ENCODE measurements at places on chromosomes 5 and 9. TPM values are rescaled to one million over a fixed set of nuclear protein-coding genes. Genes with fewer than 3 reads are reported as not detected.

- DNase-seq, result no peak
Measured at GRCh38 chr5:96207420-96207819, 225.6 kb downstream of the PCSK1 start.

DNA sequence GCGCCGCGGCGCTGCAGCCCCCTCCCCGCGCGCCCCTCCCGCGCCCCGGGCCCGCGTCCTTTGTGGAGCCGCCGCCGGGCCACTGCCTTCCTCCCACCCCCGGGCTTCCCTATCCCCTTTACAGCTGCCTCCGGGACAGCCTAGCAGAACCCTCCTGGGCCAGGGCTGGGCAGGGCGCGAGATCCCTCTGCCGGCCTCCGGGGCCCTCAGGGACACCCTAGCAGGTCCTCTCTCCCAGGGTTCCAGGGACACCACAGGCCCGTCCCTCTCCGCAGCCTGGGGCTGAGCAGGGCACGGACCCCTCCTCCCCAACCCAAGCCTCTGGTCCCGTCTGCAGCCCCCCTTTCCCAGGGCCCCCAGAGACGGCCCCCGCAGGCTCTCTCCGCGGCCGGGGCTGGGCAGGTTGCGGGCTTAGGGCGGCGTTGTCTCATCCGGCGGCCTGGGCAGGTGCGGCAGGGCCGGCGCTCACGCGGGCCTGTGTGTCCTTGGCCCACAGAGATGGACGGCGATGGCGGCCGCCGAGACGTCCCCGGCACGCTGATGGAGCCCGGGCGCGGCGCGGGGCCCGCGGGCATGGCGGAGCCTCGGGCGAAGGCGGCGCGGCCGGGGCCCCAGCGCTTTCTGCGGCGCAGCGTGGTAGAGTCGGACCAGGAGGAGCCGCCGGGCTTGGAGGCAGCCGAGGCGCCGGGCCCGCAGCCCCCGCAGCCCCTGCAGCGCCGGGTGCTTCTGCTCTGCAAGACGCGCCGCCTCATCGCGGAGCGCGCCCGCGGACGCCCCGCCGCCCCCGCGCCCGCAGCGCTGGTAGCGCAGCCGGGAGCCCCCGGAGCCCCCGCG, 710 bp downstream of the WNK2 start:
- DNase-seq, result no peak

DNA sequence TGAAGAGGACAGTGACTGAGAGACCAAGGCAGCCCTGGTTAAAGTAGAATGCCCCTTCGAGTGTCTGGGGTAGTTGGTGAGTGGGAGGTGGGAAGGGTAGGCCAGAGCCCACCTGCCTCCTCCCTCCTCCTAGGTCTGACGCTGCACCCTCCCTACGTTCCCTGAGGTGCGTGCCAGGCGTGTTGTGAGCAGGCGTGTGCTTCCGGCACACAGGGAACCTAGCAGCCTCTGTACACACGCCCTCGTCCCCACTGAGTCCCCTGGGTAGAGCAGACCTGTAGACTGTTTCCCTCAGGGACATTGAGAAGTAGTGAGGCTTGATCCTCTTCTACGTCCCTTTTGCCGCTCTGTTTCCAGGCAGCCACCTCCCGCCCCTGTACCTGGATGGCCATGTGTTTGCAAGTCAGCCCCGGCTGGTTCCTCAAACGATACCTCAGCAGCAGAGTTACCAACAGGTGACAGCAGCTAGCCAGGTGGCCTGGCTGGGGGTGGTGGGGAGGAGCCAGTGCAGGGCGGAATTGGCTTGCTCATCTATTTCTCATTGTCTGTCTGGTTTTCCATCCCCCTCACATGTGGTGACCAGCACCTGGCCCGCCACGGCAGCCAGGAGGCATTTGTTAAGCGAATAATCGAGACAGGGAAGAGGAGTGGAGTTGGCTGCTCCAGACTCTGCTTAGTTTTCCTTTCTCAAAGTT, 16.8 kb upstream of the POMT1 start:
- no peak for DNase-seq

GRCh38 chr5:1652873-1653697, 129.3 kb upstream of the LPCAT1 start:
- no peak for DNase-seq

- DNase-seq, result no peak
Measured at GRCh38 chr9:119998614-119999013, 581.4 kb downstream of the CDK5RAP2 start.

The SNX2 gene
- polyA plus RNA-seq, result 166 TPM

- no peak for DNase-seq
Measured at GRCh38 chr5:143244990-143245389, 158.5 kb downstream of the NR3C1 start.

GRCh38 chr9:131448818-131449217, 53.9 kb upstream of the POMT1 start:
- no peak for DNase-seq

GRCh38 chr5:178208540-178209227, 4.4 kb downstream of the HNRNPAB start:
- DNase-seq, result no peak

The COL15A1 gene
- polyA plus RNA-seq, result 33.0 TPM

GRCh38 chr9:132027752-132028663, 51.7 kb downstream of the MED27 start:
- DNase-seq, result no peak

DNA sequence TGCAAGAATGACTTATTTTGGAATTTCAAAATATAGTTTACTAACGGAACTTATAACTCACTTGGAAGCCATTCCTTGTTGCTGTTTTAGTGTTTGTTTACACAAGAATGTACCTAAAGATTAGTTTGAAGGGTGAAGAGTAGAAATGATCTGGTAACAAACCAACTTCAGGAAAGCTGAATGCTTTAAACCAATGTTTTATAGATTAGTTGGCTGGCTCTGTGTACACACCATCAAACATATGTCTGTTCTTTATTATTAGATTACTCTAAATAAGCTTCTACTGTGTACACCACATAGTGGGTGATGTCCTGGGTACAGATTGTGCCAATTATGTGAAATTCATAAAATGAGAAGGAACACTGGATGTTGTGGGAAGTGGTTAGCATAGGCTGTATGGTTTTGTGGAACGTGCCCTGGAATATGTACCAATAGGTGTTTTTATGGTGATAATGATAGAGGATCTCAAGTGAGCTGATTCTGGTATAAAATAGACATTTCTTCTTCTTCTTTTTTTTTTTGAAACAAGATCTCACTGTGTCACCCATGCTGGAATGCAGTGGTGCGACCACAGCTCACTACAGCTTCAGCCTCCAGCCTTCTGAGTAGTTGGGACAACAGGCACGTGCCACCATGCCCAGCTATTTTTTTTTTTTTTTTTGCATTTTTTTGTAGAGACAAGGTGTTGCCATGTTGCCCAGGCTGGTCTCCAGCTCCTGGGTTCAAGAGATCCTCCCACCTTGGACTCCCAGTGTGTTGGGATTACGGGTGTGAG, 109.3 kb upstream of the DHFR start:
- no peak for DNase-seq

DNA sequence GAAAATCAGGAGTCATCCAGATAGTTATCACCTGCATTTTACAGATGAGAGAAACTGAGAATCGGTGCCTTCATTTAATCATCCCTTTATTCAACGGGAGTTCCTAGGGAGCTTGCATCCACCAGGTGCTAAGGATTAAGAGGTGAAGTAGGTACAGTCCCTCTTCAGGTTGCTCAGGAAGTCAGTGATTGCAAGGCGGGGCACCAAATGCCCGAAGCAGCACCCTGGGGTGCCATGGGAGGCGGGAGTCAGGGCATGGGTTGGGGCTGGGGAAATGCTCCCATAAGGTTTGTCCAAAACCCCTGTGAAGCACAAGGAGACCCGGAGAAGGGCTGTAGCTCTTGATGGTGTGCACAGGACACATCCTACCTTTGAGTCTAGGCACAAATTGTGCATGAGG, 98.8 kb upstream of the KLF4 start:
- no peak for DNase-seq

GRCh38 chr5:39106322-39106721, 32.1 kb upstream of the RICTOR start:
- no peak for DNase-seq

The PCDHGA1 gene
- polyA plus RNA-seq, result 0.92 TPM

- DNase-seq, result no peak
Measured at GRCh38 chr5:75931175-75931574, 152.0 kb upstream of the SV2C start.

The LHX6 gene
- 3.5 TPM for polyA plus RNA-seq

DNA sequence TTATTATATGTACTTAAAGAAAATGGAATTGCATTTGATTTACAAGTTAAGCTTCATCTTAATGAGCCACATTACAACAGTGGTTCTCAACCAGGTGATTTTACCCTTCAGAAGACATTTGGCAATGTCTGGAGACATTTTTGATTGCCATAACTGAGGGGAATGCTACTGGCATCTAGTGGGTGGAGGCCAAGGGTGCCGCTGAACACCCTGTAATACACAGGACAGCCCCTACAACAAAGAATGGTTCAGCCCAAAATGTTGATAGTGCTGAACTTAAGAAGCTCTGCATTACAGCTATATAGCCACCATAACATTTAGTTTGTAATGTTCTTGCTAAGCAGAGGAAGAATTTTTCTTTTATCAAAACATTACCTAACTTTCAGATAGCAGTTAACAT, 103.1 kb downstream of the PAM start:
- DNase-seq, result no peak

Data from right renal cortex interstitium (tissue), 3 donors.